ENCODE measurements at places on chromosomes 3 and 15.

- no peak for DNase-seq
Observed at GRCh38 chr15:78050826-78051225, 26.7 kb downstream of the TBC1D2B start.

GRCh38 chr3:10631224-10631623 is 125.8 kb upstream of the ATP2B2 start:
- no peak for DNase-seq

- no peak for DNase-seq
Observed at GRCh38 chr3:171817074-171817800, 7.0 kb upstream of the PLD1 start.

- DNase-seq: no peak
Observed at GRCh38 chr3:138124706-138125355, 7.4 kb downstream of the A4GNT start.

GRCh38 chr3:42122261-42123011 is 31.3 kb downstream of the TRAK1 start:
- DNase-seq: no peak

GRCh38 chr3:170766823-170767575 is 103.0 kb downstream of the RPL22L1 start:
- no peak for DNase-seq

DNA sequence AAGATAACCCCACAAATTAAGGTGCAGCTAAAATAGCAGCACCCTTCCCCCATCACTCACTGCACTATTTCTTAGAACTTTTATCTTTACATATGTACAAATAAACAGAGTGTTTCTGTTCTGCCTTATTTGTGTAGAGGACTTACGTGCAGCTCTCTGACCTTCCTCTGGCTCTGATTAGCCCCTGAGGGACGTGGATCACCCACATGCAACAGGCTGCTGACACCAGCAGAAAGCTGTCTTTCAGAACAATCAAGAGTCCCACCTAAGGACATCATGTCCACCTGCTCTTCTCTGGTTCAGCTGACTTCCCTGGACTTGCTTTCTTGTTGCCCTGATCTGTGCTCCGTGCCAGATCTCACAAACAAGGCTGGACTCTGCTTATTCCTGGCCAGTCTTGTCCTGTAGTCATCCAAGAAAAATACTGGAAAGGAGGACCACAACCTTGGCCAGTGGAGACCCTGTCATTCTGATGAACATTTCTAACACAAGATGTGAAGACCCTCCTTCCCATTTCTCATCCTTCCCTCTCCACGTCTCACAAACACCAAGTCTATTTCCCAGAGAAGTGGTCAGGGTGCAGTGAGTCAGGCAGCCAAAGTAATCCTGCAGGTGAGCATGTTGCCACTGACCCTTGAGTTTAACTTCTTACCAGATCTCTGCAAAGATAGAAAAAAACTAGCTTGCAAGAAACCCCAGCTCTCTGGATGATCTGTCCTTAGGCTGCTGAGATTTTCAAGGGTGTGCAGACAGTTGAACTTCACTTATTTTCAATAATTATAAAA is 243.6 kb upstream of the ICE2 start:
- no peak for DNase-seq

DNA sequence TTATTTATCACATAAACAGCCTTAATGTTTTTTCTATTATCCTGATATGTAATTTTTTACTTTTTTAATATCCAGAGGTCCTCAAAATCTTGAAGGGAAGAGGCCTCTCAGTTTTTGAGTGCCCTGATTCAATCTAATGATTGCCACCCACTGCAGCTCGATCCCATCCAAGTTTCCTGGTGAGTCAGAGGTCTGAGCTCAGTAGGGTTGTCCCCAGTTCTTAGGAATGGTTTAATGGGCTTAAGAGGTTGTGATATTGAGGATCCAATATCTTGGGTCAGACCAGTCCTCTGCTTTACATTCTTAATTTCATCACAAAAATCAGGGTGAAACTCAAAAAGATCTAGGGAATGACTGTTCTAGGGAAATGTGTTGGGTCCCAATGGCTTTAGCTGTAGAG is 238.5 kb downstream of the NSUN3 start:
- no peak for DNase-seq

DNA sequence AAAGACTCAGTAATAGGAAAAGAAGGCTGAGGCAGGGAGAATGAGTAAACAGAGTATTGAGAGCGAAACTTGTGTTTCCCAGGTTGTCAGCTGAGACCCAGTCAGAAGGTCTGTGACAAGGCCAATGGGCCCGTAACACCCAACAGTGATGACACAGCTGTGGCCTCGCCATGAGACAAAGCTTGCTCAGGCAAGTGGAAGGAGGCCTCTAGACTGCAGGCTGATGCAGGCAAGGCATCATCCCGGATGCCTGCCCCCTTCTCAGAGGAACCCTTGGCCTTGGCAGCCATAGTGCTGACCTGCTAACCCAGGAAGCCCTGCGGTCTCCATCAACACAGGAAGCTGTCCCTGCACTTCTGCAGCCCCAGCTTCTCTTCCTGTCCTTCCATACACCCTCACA is 15.4 kb downstream of the RAB6B start:
- DNase-seq: no peak

- no peak for DNase-seq
Observed at GRCh38 chr15:66677336-66677735, 24.7 kb upstream of the SMAD6 start.

- DNase-seq: no peak
Observed at GRCh38 chr3:107704477-107704876, 181.7 kb downstream of the BBX start.

GRCh38 chr3:158970006-158970405 is 168.2 kb downstream of the MFSD1 start:
- DNase-seq: no peak

GRCh38 chr15:43886558-43886957 is 59.8 kb downstream of the WDR76 start:
- no peak for DNase-seq

GRCh38 chr3:53259427-53260259 is 3.8 kb upstream of the TKT start:
- DNase-seq: no peak

DNA sequence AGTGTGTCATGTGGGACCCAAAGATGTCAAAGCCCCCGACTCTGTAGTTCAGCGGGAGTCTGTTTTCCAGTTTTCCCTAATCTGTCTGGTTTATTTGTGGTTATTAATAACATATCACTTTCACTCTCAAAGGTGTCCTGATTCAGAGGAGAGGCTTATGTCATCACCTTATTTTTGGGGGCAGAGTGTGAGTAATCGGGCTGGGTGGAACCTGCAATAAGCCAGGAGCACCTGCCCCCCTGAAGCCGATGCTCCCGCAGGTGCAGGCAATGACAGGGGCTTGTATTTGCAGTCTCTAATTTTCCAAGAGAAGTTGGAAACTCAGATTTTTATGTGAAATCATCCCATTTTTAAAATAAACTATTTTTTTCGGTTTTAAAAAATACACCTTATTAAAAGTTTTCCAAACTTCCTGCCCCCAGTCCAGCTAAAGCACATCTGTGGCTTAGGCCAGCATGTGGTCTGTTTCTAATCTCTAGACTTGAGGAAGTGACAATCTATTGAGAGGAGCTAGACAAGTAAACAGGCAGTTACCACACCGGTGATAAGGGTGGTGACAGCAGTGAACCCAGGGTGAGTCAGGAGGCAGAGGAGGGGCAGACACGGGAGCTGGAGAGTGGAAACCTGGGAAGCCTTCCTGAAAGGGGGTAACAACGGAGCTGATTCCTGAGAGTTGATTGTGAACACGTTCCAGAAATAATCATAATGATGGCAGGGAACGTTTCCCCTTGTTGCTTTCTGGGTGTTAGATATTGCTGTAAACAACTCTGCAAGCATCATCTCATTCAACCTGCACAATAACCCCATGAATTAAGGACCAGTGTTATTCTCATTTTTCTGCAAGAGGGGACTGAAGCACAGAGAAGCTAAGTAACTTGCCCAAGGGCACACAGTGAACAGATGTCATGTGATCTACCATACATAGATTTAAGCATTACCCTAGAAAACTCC is 37.2 kb downstream of the BHLHE40 start:
- DNase-seq: peak; percentile 79

DNA sequence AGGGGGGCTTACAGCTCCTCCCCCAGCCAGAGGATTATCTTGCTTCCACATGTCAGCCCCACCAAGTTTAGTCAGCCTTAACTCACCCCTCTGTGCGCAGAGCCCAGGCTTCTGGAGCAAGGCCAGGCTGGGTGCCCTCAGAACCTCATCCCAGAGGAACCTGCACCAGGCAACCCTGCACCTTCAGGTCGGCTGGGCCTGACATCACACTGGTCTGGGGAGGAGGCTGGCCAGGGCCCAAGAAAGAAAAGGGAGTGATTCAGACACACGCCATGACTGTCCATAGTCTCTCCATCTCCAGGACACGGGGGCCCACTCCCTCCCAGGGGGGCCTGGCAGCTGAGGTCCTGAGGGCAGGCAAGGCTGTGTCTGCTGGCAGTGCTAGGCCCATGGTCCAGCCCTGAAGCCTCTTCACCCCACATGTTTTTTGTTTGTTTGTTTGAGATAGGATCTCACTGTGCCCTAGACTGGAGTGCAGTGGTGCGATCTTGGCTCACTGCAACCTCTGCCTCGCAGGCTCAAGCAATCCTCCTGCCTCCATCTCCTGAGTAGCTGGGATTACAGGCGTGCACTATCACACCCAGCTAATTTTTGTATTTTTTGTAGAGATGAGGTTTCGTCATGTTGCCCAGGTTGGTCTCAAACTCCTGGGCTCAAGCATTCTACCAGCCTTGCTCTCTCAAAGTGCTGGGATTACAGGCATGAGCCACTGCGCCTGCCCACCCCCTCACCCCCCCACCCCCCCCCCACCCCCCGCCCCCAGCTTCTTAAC is 11.1 kb downstream of the TNK2 start:
- peak; percentile 43 for DNase-seq

DNA sequence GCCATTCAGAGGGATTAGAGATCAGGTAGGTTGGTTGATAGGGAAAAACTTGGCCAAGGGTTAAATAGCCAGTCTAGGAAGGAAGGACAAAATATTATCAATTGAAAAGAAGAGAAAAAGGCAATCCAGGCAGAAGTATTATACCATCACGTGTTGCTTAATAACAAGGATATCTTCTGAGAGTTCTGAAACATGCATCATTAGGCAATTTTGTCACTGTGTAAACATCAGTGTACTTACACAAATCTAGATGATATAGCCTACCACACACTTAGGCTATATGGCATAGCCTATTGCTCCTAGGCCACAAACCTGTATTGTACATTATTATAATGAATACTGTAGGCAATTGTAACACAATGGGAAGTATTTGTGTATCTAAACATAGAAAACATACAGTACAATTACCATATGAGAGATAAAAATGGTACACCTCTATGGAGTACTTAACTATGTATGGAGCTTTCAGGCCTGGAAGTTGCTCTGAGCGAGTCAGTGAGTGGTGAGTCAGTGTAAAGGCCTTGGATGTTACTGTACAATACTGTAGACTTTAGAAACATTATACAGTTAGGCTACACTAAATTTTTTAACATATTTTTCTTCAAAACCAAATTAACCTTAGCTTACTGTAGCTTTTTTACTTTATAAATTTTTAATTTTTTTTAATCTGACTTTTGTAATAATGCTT is 2.7 kb downstream of the TEX55 start:
- no peak for DNase-seq

DNA sequence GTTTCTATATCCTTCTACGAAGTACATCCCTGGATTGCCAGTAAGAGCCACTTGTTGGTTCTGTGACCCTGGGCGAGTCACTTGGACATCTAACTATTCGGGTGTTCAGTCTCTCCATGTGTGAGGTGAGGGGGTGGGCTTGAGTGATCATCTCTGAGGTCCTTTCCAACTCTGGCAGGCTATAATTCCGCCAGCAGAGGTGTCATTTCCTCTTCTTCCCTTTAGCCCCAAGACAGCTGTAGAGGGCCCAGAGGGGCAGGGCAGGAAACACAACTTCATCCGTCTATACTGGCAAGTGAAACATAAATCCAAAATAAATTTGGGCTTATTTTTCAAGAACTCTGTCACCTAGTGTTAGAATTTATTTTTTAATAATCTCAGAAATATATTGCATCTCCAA is 38.1 kb downstream of the C2CD4A start:
- DNase-seq: no peak

GRCh38 chr3:123686251-123686650 is 101.4 kb upstream of the HACD2 start:
- no peak for DNase-seq

- no peak for DNase-seq
Observed at GRCh38 chr3:73018298-73018697, 21.7 kb downstream of the PPP4R2 start.

DNA sequence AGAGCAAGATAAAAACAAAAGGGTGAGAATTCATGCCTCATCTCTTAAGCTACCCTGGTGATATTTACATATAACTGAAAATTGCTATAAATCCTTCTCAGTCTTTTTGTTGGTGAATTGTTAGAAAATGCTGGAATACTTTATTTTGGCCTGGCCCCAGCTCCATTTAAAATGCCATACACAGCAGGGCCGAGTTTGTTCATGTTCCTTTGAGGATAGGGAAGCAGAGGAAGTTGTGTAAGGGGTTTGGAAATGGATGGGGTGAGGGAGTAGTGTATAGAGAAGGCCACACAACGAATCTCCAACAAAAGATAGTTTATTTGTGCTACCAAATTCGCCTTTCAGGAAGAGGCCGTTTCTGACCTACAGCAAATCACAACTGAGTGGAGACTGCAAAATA is 78.6 kb upstream of the ADAMTS9 start:
- DNase-seq: no peak
